SIG-M5 (cell line): ENCODE measurements at places on chromosomes 7 and 10.

GRCh38 chr7:51000956-51001355, 218.3 kb upstream of the GRB10 start:
- DNase-seq: no peak

- no peak for DNase-seq
These were observed 9.9 kb downstream of the FAM204A start for GRCh38 chr10:118332236-118332635.

DNA sequence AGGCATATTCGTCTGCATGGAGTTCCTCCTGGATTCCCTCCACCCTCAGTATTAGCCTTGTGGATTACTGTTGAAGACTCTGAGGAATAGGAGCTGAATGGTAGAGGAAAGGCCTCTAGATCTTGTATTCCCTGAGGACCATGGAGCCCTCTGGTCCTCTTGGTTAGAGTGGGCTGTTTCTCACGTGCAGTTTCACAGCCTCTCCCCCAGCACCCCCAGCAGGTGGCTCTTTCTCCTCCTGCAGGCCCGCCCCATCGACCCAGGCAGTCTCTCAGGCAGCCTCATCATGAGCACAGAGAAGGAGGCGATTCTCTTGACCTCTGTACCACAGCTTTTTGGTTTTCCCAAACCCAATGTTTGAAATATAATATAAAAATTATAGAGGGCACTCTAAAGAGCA, 102.0 kb downstream of the WNT2 start:
- no peak for DNase-seq

DNA sequence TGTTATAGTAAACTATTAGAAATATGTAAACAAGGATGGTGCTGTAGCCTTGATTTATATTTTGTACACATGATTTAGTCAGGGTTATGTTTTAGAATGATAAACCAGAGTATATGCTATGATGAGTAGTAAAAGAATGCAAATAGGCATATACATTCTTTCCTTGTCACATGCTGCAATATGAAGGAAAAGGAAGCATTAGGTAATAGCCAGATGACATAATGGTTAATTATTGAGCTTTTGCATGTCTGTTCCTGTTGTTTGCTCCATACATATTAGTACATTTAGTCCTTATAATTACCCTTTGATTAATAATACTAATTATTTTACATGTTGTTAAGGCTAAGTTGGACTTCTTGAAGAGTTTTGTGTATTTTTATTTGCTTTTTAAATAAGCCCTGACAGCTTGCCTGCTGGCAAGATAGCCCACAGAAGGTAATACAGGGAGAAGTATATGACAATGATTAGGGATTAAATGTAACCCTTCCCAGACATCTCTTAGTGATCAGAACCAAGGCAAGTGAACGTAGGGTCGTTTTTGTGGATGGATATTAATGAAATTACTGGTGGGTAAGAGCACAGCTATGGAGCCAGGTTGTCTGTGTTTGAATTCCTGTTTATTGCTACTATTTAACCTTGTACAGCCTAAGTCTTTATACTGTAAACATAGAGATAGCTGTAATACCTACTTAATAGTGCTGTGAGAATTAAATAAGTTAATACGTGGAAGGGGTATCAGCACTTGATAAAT, 68.4 kb downstream of the PHTF2 start:
- no peak for DNase-seq

- DNase-seq: no peak
These were observed 168.0 kb upstream of the RHEB start for GRCh38 chr7:151687523-151688235.
